ENCODE measurements at places on chromosomes 16 and 17.

- H3K4me3 ChIP-seq: no peak overlapping the region
- H3K4me1 ChIP-seq: no peaks in the 10 kb centered on the region
- no peaks in the 10 kb centered on the region for H3K36me3 ChIP-seq
- H3K27me3 ChIP-seq: no peaks in the 10 kb centered on the region
- H3K27ac ChIP-seq: no peak overlapping the region
- no peak for DNase-seq
These were observed 22.6 kb downstream of the EMP2 start for GRCh38 chr16:10557750-10558149.

- H3K4me3 ChIP-seq: no peak overlapping the region
- no peaks in the 10 kb centered on the region for H3K27me3 ChIP-seq
- no peak overlapping the region for H3K27ac ChIP-seq
- H3K4me1 ChIP-seq: peaks cover 24% of the 10 kb centered on the region
- no peak for DNase-seq
- no peaks in the 10 kb centered on the region for H3K36me3 ChIP-seq
These were observed 5.7 kb downstream of the CDC6 start for GRCh38 chr17:40293363-40293762.

DNA sequence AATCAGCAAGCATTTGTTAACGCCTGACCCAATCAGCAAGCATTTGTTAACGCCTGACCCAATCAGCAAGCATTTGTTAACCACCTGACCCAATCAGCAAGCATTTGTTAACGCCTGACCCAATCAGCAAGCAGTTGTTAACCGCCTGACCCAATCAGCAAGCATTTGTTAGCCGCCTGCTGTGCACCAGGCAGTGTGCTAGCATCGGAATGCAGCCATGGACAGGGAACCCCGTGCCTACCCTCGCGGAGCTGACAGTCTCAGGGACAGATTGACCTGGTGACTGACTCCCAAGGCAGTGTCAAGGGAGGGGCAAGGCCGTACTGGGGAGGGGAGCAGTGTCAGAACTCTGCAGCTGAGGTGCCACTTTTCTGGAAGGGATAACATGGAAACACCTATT lies 66.9 kb downstream of the ABR start:
- no peak for DNase-seq
- no peaks in the 10 kb centered on the region for H3K36me3 ChIP-seq
- peaks cover 49% of the 10 kb centered on the region for H3K4me1 ChIP-seq

GRCh38 chr17:8867361-8867981 lies at the start of gene PIK3R6:
TSS of gene PIK3R6 (minus strand) at chr17:8867674. CDS start at chr17:8849794, 17,880 bp downstream.
- no peaks in the 10 kb centered on the region for H3K27me3 ChIP-seq
- peaks cover 9% of the 10 kb centered on the region for H3K4me1 ChIP-seq
- no peak within 1 kb of the TSS for H3K4me3 ChIP-seq

- H3K36me3 ChIP-seq: no peaks in the 10 kb centered on the region
- no peaks in the 10 kb centered on the region for H3K27me3 ChIP-seq
- no peaks in the 10 kb centered on the region for H3K4me1 ChIP-seq
- no peak overlapping the region for H3K4me3 ChIP-seq
- H3K27ac ChIP-seq: peak overlapping the region; percentile 22
These were observed 26.9 kb upstream of the ZNF750 start for GRCh38 chr17:82866590-82867191.

DNA sequence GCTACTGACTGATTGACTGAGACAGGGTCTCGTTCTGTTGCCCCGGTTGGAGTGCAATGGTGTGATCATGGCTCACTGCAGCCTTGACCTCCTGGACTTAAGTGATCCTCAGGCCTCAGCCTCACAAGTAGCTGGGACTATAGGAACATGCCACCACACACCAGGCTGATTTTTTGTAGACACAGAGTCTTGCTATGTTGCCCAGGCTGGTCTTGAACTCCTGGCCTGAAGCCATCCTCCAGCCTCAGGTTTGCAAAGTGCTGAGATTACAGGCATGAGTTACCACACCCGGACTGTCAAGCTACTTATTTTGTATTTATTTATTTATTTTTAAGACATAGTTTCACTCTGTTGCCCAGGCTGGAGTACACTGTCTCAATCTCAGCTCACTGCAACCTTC lies 55.2 kb downstream of the METTL16 start:
- H3K4me3 ChIP-seq: no peak overlapping the region
- no peaks in the 10 kb centered on the region for H3K27me3 ChIP-seq
- H3K36me3 ChIP-seq: no peaks in the 10 kb centered on the region
- no peaks in the 10 kb centered on the region for H3K4me1 ChIP-seq
- no peak for DNase-seq

DNA sequence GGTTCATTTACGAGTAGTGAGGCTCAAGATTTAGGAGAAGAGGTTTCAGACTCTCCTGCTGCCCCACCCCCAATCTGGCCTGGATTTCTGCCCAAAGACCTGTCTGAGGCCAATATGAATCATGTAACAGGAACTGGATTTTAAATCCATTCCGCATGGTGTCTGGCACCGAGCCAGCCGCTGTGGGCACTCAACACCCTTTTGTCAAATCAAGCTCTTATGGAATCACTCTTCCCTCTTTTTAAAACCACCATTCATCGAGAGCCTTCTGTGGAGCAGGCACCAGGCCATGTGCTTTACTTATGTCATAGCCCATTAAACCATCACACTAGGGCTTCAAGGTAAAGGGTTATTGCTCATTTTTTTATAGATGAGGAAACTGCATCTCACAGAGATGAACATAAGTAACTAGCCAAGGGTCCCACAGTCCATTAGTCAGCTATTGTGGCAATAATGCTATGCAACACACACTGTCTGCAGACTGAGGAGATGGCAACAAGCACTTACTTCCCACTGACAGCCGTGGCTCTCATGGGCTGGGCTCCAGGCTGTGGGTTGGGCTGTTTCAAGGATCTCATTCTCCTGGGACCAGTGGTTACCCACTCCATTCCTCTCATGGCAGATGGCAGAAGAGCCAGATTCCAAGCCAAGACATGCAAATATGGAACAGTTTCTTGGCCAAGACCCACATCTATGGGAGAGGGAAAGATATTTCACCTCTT lies 93.6 kb downstream of the WSCD1 start:
- no peaks in the 10 kb centered on the region for H3K4me1 ChIP-seq
- H3K36me3 ChIP-seq: no peaks in the 10 kb centered on the region
- no peak overlapping the region for H3K27ac ChIP-seq

GRCh38 chr16:3465301-3465700 lies 21.8 kb downstream of the NAA60 start:
- DNase-seq: no peak
- H3K27ac ChIP-seq: no peak overlapping the region
- H3K36me3 ChIP-seq: no peaks in the 10 kb centered on the region
- no peak overlapping the region for H3K4me3 ChIP-seq

DNA sequence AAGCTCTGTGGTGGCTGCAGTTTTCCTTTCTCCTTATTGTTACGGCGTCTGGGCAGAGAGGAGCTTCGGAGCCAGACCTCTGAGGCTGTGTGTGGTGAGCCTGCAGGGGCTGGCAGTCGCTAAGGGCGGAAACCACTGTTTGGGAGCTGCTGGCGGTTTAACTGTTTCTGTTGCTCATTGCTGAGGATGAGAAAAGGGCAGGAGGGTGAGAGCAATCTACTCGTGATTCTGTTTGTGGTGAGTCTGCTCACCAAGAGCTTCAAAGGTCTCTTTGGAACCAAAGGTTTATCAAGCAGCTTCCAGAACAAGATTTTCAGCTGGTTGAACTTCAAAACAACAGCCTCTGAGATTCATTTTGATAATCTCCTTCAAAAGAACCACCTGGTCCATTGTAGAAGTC lies 143.9 kb downstream of the ANKFN1 start:
- no peaks in the 10 kb centered on the region for H3K27me3 ChIP-seq
- no peak for DNase-seq
- H3K36me3 ChIP-seq: no peaks in the 10 kb centered on the region
- H3K4me3 ChIP-seq: no peak overlapping the region
- H3K27ac ChIP-seq: no peak overlapping the region

GRCh38 chr16:59356709-59357108 lies 622.6 kb upstream of the GOT2 start:
- no peak overlapping the region for H3K27ac ChIP-seq
- H3K36me3 ChIP-seq: no peaks in the 10 kb centered on the region

DNA sequence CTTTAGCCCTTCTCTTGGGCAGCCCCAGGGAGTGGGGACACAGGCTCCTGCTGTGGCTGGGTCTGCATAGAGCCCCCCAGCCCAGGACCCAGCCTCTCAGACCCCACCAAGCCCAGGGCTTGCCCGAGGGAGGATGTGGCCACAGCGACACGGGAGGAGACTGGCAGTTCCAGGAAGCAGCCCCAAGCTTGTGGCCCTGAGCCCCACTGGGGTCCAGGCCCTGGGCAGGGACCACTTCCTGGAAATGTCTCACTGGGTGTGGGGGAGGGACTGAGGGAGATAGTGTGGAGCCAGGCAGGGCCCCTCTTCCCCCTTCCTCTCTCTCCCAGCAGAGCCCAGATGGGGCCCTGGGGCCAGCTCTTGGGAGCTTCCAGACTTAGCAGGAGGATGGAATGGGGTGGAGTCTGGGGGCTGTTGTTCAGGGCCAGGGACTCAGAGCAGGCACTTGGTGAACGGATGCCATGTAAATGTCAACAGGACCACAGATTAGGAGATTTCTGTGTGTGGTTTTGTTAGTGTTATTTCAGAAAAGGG lies 35.3 kb downstream of the ADGRG5 start:
- no peak overlapping the region for H3K27ac ChIP-seq
- H3K4me1 ChIP-seq: peaks cover 4% of the 10 kb centered on the region
- no peak for DNase-seq

DNA sequence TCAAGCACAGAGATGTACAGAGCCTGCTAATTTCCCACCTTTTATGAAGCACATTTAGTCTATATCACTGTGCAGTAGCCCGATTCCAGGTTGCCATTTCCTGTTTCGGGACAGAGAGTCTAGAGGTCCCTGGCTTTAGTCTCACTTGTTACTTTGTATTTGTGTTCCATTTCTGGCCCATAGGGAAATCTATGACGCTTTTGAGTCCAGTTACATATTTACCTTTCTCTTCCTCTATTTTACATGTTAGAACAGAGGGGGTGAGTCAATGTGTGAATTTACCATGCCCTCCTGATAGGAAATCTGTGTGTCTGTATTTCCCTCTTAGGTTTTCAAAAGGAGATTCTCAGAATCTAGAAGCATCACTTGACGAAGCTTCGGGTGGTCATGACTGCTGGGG lies 227.1 kb upstream of the ZFHX3 start:
- no peak overlapping the region for H3K4me3 ChIP-seq
- H3K36me3 ChIP-seq: no peaks in the 10 kb centered on the region
- no peak overlapping the region for H3K27ac ChIP-seq
- H3K27me3 ChIP-seq: no peaks in the 10 kb centered on the region

DNA sequence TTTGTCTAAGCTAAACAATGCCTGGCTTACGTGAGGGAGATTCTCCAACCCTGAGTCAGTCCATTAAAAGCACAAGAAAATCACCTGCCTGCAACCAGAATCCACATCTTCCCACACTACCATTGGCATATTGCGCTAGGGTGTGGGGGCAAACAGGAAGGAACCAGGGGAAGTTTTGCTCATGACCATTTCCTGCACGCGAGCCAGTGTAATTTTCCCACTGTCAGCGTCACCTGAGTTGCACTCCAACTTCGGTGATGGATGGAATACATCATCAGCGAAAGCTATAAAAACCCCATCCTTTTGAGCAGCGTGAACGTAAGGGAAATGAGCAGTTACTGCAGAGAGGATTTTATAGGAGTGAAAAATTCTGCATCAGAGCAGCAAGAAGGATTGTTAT lies 167.9 kb upstream of the NOL11 start:
- H3K27me3 ChIP-seq: no peaks in the 10 kb centered on the region
- H3K36me3 ChIP-seq: no peaks in the 10 kb centered on the region
- H3K4me1 ChIP-seq: peaks cover 14% of the 10 kb centered on the region

DNA sequence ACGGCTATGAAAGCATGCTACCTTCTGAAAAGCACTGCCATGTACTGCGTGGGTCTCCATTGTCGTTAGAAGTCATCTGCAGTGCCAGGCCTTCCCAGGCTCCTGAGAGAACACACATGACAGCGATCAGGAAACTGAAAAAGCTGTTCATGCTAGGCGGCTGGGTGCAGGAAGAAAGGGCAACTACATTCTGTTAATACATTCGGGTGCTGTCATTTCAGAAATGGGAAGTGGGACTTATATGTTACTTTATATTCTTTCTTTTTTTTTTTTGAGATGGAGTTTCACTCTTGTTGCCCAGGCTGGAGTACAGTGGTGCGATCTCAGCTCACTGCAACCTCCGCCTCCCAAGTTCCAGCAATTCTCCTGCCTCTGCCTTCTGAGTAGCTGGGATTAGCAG lies 19.9 kb downstream of the CFAP20 start:
- DNase-seq: no peak
- no peak overlapping the region for H3K4me3 ChIP-seq
- H3K27ac ChIP-seq: no peak overlapping the region
- no peaks in the 10 kb centered on the region for H3K36me3 ChIP-seq

- no peak overlapping the region for H3K27ac ChIP-seq
- no peaks in the 10 kb centered on the region for H3K36me3 ChIP-seq
- no peak overlapping the region for H3K4me3 ChIP-seq
- no peaks in the 10 kb centered on the region for H3K27me3 ChIP-seq
These were observed 105.3 kb upstream of the FAM20A start for GRCh38 chr17:68706356-68706920.

DNA sequence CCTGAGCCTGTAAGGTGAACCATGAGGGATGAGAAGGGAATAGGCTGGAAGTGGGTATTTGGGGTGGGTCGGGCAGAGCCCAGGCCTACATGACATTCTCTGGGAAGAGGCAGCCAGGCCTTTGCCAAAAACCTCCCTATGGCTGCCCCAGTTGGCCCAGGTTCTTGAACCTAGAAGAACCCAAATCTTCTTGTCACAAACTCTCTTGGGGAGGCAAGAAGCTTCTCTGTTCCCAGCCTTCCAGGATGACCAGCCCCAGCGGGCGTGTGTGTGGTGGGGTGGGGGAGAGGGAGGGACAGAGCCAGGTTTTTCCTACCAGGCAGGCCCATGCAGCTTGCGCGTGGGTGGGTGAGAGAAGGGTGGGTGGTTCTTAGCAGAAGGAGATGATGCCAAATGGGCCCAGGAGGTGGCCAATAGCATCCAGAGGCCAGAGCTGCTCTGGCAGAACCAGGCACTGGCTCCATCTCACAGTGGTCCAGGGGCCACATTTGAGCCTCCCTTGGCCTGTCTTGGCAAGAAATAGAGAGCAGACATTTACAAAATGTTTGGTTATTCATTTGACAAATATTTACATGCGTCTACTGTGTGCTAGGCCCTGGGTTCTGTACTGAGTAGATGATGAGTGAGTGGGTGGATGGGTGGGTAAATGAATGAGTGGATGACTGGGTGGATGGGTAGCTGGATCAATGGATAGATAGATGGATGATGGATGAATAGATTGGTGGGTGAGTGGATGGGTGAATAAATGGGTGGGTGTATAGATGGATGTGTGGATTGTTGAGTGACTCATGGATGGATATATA lies 44.3 kb upstream of the PLCG2 start:
- no peak overlapping the region for H3K27ac ChIP-seq
- H3K36me3 ChIP-seq: no peaks in the 10 kb centered on the region
- DNase-seq: no peak
- no peak overlapping the region for H3K4me3 ChIP-seq
- peaks cover 21% of the 10 kb centered on the region for H3K4me1 ChIP-seq

- no peak overlapping the region for H3K4me3 ChIP-seq
- H3K27ac ChIP-seq: no peak overlapping the region
- peaks cover 36% of the 10 kb centered on the region for H3K4me1 ChIP-seq
- H3K36me3 ChIP-seq: peaks cover 31% of the 10 kb centered on the region
- no peak for DNase-seq
These were observed 1.8 kb downstream of the EIF1 start for GRCh38 chr17:41690497-41690896.

- no peak overlapping the region for H3K4me3 ChIP-seq
- no peak overlapping the region for H3K27ac ChIP-seq
- H3K4me1 ChIP-seq: no peaks in the 10 kb centered on the region
- H3K27me3 ChIP-seq: no peaks in the 10 kb centered on the region
- H3K36me3 ChIP-seq: no peaks in the 10 kb centered on the region
These were observed 19.7 kb downstream of the RHBDL3 start for GRCh38 chr17:32285306-32285705.

Measured in body of pancreas (tissue), 4 donors.